ENCODE measurements at places on chromosomes 1 and 21. TPM values are rescaled to one million over a fixed set of nuclear protein-coding genes. Genes with fewer than 3 reads are reported as not detected.
A peak's percentile ranks its signal among the peaks of the same experiment; 100 is the strongest.

The CORT gene
- 0.89 TPM for total RNA-seq

DNA sequence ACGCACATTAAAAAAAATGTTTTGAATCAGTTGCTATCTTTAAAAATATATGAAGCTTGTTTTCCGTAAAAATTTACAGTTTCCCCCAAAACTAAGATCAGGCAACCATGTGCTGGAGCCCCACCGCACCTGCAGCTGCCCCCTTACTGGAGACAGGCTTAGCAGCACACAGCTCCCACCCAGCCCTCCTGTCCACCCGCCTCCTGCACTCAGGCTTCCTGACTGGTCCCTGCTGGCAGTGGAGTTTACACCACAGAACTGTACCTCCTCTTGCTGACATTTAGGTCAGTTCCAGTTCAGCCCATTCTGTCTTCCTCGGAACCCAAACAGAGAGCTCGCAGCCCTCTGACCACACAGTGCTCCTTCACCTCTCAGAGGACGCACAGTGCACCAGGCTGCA, 2.1 kb downstream of the GPR161 start:
- DNase-seq, result no peak

The CA6 gene
- not detected for total RNA-seq

DNA sequence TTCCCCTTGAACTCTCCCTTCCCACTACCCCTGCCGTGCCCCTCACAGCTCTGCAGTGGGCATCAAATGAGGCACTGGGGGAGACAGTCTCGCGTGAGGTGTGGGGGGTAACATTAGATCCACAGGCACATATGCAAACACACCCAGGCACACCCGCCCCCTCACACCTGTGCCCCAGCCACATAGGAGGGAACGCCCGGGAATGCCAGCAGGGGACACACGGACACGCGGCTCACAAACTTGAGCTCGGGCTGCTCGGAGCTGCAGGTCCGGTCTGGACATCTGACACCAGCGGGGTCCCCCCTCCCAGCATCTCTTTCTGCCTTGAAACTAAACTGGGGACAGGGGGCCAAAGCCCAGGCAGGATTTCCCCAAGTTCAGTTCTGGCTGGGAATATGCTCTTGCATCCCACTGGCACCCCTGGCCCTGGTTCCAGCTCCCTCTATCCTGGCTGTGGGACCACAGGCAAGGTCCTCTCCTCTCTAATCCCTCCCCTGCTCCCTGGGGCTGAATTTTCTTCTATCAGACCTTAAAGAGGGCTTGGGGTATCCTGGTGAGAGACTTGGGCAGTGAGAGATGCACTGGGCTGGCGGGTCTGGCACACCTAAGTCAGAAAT, 30.6 kb downstream of the CDCP2 start:
- no peak for DNase-seq

- DNase-seq, result no peak
These were observed 49.8 kb downstream of the CDK18 start for GRCh38 chr1:205554026-205554811.

DNA sequence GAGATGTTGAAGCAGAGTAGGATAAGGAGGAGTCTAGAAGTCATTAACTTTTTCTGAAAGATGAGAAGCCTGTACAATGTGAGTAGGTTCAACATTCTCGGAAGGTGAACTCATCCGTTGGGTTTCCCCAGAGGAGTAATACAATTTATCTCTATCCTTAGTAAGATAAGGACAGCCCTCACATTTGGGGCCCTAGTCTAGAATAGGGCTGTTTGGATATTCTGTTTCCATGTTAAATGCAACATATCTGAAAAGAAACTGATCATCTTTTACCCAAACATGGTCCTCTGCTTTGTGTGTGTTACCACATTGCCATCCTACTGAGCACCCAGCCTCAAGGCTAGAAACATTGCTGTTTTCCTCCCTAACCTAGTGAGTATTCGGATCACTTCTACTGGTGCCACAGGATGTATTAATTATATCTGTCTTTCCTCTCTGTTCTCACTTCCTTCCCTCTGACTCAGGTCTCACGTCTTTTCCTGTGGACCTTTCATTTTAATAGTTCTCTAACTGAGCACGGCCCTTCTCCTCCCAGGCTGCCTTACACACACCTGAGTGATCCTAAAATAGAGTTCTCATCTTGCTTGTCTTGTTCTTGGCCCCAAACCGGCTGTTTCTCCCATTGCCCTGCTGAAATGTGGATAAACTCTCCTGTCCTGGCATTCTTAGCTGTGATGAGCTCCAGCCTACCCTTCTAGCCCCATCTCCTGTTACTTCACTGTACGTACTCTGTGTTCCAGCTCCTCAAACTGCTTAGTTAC, 91.7 kb downstream of the CDC14A start:
- no peak for DNase-seq

The SERTAD4 gene
- 8.2 TPM for total RNA-seq

DNA sequence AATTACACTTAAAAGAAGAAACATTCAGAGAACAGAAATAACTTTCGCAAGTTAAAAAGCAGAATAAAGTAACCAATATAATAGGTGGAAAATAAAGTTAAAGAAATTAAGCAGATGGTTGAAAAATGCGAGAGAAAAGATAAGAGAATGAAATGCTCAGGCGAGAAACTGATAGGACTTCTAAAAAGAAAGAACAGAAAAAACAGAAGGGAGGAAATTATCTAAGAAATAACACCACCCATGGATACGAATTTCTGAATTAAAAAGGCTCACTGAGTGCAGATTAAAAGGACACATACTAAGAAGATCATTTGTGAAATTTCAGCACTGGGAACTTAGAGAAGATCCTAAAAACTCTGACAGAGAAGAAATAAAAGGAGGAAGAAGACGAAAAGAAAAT, 92.0 kb downstream of the HLX start:
- no peak for DNase-seq

DNA sequence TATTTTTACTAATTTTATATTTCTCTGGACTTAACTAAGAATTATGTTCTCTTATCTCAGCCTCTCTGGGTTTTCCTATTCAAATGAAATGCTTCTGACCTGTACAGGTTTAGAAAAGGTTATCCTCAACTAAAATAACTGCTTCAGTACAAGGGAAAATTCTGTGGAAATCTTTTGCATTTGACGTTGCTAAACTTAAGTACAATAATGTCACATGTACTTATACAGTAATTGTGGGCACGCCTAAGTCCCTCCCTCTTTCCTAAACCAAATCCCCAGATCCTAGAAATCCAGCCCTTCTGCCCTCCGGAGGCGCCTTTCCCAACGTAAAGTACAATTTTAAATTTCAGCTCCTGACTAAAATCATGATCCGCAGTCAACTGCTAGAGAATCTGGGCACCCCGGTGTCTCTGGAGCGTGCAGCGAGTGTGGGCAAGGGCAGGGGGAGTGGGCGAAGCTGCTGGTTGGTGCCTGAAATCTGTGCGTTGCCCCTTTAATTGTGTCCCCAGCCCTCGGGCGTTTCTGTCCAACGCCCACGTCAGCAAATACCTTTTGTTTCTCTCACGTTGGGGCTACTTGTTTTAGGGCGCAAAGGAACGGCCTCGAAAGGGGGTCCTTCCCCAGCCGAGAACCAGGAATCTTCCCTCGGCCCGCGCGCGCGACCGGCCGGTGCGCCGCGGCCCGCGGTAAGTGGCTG, at the start of gene ZBTB8A:
ZBTB8A (plus strand) TSS at position 541 of the 697 bp plus-strand sequence. CDS start 53,505 bp downstream, outside the sequence.
- peak; percentile 63 for DNase-seq

GRCh38 chr1:114103992-114104391, 49.7 kb downstream of the SYT6 start:
- DNase-seq, result no peak

GRCh38 chr1:43934101-43934985, 742 bp downstream of the ARTN start:
- DNase-seq, result peak; percentile 84

DNA sequence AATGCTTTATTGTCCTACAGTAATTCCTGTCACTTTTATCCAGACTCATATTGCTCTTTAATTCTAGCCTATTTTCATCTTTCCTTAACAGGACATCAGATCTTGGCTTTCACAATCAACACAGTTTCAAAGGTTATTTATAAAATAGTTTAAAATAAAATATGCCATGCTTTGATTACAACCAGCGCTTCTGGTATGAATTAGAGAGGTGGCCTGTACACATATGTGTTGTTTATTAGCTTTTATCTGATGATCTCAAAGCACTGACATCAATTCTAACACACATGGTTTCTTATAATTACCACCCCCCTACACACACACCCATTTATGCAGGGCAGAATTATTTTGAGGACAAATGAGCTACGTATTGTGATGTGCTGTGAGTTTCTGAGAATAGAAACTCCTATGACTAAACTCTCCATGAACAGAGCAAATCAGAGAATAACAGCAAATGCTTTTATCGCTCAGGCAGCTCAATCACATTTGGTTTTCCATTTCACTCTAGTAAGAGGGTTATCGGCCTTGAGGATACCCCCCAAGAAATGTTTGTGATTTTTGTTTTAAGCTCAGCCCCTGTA, 18.0 kb downstream of the CD247 start:
- no peak for DNase-seq

Data from mesothelial cell of epicardium (in vitro differentiated cells).